ENCODE measurements at places on chromosomes 11 and 22.
A peak's percentile ranks its signal among the peaks of the same experiment; 100 is the strongest.

DNA sequence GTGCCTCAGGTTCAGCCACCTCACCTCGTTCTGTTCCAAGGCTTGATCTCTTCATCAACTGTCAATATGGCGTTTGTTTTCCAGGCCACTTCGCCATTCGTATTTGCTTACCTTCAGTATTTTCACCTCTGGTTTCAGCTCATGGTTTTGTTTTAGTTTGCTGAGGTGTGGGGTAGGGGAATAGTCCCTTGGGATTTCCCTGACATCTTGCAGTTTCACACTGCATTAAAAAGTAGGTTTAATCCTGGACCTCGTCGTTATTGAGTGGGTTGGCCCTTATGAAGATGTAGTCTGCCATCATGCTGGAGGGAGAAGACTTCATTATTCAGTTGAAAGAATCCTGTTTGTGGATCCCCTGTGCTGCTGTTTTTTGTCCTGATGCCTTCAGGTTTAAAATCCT, 46.0 kb downstream of the C11orf91 start:
- DNase-seq: no peak

- DNase-seq: no peak
Observed at GRCh38 chr22:50455201-50455600, 19.6 kb downstream of the SBF1 start.

DNA sequence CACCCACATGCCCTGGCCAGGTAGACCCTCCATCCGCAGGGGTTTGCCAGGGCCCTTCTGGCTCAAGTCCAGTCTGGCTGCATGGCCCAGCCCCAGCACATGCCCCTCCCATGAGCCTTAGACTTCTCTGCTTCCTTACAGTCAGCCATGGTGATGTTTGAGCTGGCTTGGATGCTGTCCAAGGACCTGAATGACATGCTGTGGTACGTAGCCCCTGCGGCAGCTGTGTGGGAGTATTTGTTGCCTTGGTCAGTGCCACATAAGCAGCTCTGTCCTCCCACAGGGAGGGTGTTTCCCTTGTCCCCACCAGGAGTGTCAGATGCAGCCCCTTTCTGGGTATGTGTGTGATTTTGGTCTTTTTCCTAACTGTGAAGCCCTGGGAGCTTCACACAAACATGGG, 17.5 kb downstream of the CDC45 start:
- peak; percentile 56 for DNase-seq

GRCh38 chr22:25972397-25972796, 196.9 kb upstream of the SEZ6L start:
- no peak for DNase-seq

GRCh38 chr22:36156515-36157419, 3.8 kb downstream of the APOL3 start:
- DNase-seq: peak; percentile 91

DNA sequence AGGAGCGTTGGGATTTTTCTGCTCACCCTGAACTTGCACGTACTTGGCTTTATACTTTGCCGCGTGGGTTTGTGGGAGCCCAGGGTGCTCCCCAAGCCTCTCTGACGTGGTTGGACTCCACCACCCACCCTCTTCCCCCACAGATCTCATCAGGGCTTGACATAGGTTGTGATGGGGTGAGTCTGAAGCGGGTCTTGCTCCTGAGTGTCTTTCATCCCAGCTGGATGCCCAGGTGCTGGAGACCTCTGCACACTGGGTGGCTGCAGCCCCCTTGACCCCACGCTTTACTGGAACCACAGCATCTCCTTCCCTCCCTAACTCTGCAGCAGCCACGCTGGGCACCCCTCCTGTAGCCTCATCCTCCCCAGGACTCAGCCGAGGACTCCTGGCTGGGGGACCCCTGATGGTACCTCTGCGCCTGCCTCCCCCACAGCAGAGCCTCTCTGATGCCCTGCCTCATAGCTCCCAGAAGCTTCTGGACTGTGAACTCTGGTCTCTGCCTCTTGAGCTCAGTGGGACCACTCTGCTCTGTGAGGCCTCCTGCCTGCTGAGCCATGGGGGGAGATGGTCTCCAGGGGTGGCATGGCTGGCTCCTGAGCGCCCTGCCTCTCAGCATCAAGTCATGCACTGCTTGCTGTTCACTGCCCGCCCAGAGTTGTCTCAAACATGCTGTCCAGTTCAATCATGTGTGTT, 45.2 kb downstream of the MYEOV start:
- DNase-seq: no peak

DNA sequence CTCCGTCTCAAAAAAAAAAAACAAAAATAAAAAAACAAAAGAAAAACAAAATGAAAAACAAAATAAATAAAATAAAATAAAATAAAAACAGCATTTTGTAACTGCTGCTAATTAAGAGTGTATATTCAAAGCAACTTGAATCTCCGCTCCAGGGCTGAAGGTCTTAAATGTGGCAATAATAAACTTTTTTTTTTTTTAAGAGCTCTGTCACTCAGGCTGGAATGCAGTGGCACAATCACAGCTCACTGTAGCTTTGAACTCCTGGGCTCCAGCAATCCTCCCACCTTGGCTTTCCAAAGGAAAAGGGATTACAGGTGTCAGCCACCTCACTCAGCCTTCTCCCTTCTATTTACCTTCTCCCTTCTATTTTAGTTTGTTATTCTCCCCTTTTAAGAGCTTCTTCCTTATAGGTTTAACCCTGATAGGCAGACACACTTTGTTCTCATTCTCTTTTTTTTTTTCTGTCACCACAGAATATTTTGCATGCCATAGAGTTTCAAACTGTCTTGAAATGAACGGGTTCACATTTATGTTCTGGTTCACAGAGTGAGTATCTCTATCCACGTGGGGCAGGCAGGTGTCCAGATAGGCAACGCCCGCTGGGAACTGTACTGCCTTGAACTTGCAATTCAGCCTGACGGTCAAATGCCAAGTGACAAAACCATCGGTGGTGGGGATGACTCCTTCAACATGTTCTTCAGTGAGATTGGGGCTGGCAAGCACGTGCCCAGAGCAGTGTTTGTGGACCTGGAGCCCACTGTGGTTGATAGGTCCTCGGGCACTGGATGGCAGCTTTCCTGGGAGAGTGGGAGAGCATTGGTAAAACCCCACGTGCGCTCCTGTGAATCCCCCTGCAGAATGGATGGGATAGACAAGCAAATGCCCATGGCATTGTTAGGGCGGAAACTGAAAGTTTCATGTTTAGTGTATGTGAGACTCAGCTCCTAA, 19.4 kb downstream of the LRRC74B start:
- no peak for DNase-seq

GRCh38 chr11:123505546-123506299, 75.7 kb downstream of the GRAMD1B start:
- DNase-seq: no peak

- no peak for DNase-seq
Observed at GRCh38 chr11:1195682-1196515, 27.0 kb upstream of the MUC5B start.

DNA sequence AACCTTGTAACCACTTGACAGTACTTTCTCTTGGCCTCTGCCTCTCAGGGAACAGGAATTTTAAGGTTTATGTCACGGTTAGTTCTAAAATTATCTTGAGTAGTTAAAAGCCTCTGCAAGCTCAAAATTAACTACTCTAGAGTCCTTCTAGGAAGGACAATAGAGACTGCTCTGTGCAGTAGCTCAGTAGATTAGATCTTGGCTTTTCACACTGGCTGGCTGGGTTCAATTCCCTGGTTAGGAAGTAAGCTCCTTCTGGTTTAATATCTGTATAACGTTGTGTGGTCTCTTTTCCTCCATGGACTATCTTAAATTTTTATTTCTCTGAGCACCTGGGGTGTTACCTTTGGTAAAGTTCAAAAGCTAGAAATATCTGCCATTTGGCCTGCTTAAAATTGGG, 109.2 kb downstream of the AASDHPPT start:
- DNase-seq: no peak

- no peak for DNase-seq
Observed at GRCh38 chr22:30667107-30667493, 575 bp downstream of the DUSP18 start.

Data from muscle of back (tissue), 13 donors.